ENCODE measurements at places on chromosomes 6 and 20.

DNA sequence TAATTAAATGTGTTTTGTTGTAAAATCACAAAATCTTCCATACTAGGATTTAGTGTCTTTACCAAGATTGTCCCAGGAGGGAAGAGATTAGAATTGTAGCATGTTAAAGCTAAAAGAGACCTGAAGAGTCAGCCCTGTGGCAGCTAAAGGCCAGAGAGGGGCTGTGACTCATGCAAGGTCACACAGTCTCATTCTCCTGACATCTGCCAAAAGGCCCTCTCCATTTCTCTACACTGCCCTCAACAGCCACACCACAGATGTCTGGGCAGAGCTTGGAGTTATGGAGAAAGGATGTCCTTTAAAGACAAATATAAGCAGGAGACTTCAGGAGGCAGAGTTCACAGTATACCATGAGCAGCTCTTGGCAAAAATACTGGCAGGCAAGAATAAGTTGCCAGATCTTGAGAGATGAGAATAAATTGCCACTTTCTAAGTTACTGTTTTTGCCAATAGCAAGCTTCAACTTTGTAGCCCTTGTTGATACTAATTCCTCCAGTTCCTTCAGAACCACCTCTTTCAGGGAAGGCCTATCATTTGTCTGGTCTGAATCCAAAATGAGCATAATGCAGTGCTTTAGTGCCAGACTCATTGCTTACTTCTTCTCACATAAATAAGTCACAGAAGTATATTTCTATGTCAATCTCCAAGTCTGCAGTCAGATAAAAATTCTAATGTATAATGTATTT is 41.7 kb downstream of the AKIRIN2 start:
- DNase-seq = no peak

GRCh38 chr6:145453376-145453775 is 281.9 kb downstream of the EPM2A start:
- no peak for DNase-seq

- peak; percentile 39 for DNase-seq
These were observed 592 bp upstream of the CDYL start for GRCh38 chr6:4775494-4776130.

GRCh38 chr6:24054388-24054787 is 71.6 kb upstream of the NRSN1 start:
- no peak for DNase-seq

GRCh38 chr20:58402827-58403226 is 13.8 kb downstream of the VAPB start:
- DNase-seq = no peak

- peak; percentile 40 for DNase-seq
These were observed 38.1 kb upstream of the NOX3 start for GRCh38 chr6:155493694-155494143.

DNA sequence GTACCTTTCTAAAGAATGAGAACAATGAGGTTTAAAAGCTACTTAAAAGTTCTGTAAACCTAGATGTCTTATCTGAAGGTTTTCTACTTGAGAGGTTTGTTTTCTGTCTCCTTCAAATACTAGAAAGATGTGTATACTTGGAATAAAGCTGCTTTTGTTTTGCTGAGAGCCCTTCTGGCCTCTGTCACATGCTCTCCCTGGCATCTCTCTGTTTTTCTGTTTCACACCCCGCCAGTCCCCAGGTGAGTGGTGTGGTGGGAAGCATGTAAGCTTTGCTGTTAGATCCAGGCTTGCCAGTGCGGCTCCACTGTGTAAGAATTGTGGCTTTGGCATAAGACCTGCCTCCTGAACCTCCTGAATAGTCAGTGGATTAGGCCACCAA is 56.8 kb downstream of the SNX9 start:
- no peak for DNase-seq

GRCh38 chr6:3323148-3323547 is 64.4 kb downstream of the PSMG4 start:
- DNase-seq = no peak

- no peak for DNase-seq
These were observed 3.0 kb downstream of the SYNDIG1 start for GRCh38 chr20:24472426-24472825.

- no peak for DNase-seq
These were observed 94.3 kb upstream of the FAM8A1 start for GRCh38 chr6:17505767-17506280.

DNA sequence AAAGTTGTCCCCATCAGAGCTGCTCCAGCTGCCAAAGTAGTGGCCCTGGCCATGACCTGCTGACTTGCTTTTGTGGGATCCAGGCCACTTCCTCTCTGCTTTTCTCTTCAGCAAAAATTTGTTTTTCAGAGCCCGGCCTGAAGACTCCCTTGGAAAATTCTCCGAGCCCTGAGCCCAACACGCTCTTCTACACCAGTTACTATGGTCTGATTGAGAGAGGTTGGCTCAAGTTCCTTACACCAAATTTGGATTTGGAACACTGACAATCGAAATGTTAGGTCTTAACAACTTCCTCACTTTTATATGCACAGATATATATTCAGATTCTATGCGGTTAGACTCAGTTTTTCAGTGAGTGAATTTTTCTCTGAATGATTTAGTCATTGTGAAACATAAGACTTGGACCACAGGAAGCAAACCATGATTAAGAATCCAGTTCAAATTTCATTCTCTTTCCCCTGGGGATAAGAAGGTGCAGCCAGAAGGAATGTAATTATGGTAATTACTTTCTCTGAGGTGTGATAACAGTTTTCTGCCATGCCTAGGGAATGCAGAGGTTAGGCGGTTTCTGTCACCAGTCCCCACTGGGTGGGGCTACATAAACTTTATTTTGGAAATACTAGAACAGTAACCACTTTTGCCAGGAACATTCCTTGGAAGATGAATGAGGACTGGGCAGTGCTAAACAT is 365.2 kb downstream of the SYNE1 start:
- no peak for DNase-seq

DNA sequence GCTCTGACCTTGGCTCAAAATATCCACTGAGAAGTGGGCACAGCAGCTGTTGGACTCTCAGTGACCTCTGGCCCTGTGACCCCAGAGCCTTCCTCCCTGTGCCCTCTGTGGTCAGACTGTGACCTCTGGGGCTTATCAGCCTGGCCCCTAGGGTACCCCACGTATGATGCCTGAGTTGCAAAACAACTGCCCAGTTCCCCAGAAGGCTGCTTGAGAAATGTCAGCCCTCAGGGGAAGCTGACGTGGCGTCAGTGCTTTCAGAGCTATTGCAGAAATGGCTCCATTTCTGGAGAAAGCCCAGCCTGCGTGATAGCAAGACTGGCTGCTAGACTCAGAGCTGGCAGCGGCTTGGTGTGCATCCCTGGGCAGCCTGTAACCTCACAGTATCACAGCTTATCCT is 31.5 kb upstream of the TGM2 start:
- peak; percentile 73 for DNase-seq

GRCh38 chr20:46000262-46000996 is 8.3 kb upstream of the MMP9 start:
- DNase-seq = no peak

GRCh38 chr6:158003910-158004700 is 22.4 kb downstream of the SYNJ2 start:
- no peak for DNase-seq
